ENCODE measurements at places on chromosomes 7 and 10.

DNA sequence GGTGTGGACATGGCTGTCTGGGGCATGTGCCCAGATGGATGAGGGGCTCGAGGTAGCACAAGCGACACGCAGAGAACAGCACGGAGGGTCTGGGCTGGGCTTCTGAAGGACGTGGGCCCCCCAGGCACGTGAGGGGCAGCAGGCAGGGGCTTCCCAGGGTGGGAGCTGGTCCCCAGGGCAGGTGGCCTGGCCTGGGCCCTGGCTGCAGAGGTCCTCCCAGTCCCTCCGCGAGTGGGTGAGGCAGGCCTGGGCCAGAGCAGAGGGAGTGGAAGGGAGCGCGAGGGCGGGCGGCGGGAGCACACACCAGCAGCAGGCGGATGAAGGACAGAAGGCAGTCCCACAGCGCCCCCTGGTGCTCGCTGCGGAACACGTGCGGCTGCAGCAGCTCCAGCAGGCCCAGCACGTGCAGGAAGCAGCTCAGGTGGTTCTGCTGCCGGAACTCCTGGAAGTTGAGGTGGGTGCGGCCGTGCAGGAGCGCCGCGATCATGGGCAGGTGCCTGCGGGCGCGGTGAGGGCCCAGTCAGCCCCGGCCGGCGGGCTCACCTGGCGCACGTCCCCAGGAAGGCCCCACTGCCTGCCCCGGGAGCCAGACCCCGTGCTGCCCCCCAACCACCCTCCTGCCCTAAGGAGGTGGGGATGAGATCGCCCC, 14.7 kb upstream of the MICALL2 start:
- H3K4me3 ChIP-seq, result no peak overlapping the region
- no peak overlapping the region for H3K27ac ChIP-seq
- H3K27me3 ChIP-seq, result no peaks in the 10 kb centered on the region
- peak; percentile 77 for DNase-seq

GRCh38 chr7:119105381-119105780, 880.9 kb downstream of the ANKRD7 start:
- H3K27ac ChIP-seq, result no peak overlapping the region
- no peaks in the 10 kb centered on the region for H3K36me3 ChIP-seq
- H3K4me3 ChIP-seq, result no peak overlapping the region
- DNase-seq, result no peak

DNA sequence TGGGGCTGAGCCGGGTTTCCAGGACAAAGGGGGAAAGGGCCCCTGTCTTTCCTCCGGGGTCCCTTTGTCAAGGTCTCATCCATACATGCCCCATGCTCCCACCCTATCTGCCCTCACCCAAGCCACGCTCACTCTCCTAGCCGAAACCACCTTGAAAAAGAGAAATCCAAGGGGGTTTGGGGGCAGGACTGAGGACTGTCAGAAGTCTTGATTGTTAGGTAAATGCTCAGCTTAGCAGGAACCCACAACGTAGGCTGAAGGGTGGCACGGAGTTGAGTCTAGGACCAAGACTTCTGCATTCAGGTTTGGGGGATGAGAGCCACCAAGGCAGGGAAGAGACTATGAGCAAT, 719 bp upstream of the PGAM2 start:
- peaks cover 17% of the 10 kb centered on the region for H3K4me1 ChIP-seq
- no peaks in the 10 kb centered on the region for H3K27me3 ChIP-seq
- no peak overlapping the region for H3K4me3 ChIP-seq
- DNase-seq, result no peak

GRCh38 chr7:51160990-51161615, 155.5 kb downstream of the COBL start:
- no peaks in the 10 kb centered on the region for H3K36me3 ChIP-seq
- H3K27me3 ChIP-seq, result no peaks in the 10 kb centered on the region
- H3K4me1 ChIP-seq, result no peaks in the 10 kb centered on the region
- H3K27ac ChIP-seq, result no peak overlapping the region

GRCh38 chr7:26381476-26382353, 90.1 kb downstream of the SNX10 start:
- H3K27ac ChIP-seq, result no peak overlapping the region
- DNase-seq, result no peak
- H3K4me1 ChIP-seq, result peaks cover 5% of the 10 kb centered on the region
- no peak overlapping the region for H3K4me3 ChIP-seq

Measured in mesenchymal stem cell (in vitro differentiated cells and primary cell).